Central memory CD4-positive, alpha-beta T cell (primary cell): ENCODE measurements at places on chromosomes 2 and 18.

DNA sequence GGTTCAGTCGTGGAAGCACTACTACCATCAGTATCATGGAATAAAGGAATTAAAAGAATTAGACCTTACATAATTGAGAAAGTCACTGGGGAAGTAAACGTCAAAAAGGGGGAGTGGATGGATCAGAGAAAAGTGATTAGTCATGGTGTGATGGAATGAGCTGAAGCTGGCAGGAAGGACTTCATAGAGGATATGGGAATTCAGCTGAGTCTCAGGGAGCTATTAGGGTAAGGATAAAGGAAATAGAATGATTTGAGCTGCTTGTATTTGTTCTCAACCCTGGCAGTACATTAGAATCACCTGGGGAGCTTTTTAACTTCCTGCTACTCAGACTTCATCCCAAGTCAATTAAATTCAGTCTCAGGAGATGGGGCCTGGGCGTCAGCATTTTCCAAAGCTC, 53.4 kb upstream of the SETBP1 start:
- no peak for DNase-seq

GRCh38 chr2:64094663-64095382, 49.4 kb downstream of the PELI1 start:
- no peak for DNase-seq

GRCh38 chr2:108076527-108076926, 90.2 kb downstream of the SLC5A7 start:
- no peak for DNase-seq

DNA sequence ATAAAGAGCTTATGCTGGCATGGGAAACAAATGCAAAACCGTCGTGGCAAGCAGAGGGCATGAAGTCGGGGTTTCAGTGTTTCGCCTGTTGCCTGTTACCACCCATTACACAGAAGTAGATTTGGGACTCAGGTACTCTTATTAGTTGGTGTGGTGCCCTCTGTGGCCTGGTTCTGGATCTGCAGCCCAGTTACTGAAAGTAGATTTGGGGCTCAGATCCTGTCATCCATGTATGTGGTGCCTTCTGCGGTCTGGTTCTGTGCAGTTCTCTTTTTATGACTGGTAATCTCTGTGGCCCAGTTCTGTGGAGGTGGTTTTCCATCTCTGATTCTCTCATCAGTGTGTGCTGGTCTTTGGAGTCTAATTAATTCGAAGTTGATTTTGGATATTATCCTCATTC, 45.2 kb downstream of the ADNP2 start:
- peak; percentile 22 for DNase-seq

- DNase-seq, result no peak
Observed at GRCh38 chr18:25825979-25826776, 264.2 kb downstream of the SS18 start.

DNA sequence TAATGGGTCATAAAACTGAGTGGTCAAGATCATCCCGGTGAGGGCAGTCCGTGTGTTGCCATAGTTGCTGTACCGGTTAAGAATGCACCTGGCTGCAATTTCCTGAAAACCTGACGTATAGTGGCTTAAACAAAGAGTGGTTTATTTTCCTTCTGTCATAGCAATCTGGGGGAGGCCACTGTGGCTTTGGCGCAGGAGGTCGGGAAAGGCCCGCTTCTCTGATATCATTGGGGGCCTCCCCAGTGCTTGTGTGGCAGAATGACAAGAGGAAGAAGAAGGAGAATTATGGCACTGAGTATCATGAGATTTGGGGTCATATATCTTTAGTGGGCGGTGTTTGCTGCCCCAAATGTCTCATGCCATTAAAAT, 4.4 kb downstream of the C2orf92 start:
- no peak for DNase-seq

DNA sequence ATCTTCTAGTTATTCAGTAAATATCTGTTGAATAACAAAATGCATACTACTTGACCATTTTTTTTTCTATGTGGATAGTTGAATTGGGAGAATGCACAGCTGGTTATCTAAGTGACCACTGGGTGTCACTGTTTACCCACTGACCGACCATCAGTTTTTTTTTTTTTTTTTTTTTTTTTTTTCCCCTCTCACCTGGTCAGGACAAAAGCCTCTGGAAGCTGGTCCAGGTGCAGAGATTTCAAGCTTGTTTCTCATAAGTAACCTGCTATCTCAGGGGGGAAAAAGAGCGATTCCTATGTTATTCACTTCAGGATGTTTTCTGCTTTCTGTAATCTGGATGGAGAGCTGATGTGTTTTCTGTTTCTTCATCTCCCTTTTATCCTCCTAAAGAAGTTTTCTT, 256.0 kb downstream of the DCDC2C start:
- DNase-seq, result no peak
